ENCODE measurements at places on chromosomes 7 and 10.

DNA sequence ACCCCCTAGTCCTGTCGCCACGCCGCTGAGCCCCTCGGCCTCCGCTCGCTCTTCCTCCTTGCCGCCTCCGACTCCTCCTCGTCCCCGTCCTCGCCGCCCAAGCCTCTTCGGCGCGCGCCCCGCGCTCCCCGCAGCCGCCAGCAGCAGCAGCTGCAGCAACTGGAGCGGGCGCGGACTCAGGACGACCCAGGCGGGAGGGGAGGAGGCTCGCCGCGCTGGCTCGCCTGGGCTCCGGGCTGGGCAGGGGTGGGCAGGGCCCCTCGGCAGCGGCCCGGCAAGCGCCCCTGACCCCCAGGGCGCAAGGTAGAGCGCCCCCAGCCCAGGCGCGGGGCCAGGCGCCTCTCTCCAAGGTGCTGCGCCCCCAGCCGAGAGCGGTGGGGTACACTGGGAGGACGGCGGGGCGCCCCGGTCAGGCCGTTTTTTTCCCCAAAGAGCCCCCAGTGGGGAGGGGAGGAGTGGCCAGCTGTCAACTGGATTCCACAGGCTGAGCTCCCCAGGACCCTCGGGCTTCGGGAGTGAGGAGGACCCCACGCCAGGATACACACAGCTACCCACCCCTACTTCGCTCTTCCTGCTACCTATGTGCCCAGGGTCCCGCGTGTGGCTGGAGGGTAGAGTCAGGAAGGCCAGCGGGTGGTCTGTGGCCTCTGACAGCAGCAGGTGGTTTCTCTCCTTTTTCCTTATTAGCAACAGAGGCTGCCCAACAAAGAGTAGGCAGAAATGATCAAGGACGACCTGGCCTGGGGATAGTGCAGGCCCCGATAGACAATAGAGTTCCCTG, 903 bp upstream of the KCNMA1 start:
- peak overlapping the region; percentile 88 for H3K4me3 ChIP-seq
- no peaks in the 10 kb centered on the region for H3K36me3 ChIP-seq
- H3K4me1 ChIP-seq: peaks cover 12% of the 10 kb centered on the region
- no peak overlapping the region for H3K27ac ChIP-seq

DNA sequence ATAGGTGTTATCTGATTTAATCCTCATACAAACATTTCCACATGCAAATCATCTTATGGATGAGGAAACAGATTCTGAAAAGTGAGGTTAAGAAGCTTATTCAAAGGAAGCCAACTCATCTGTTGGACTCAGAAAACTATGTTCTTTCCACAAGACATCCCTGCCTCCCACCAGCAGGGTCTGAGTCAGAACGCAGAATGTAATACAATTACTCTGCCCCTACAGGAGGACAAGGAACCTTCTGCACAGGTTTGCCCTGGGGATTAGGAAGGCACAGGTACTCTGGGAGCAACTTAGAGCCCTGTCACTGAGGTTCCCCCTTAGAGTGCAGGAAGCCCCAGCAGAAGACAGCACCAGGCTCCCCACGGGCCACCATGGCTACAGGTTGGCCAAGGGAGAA, 255.7 kb downstream of the TNS3 start:
- no peak overlapping the region for H3K4me3 ChIP-seq
- H3K27me3 ChIP-seq: no peaks in the 10 kb centered on the region
- peaks cover 29% of the 10 kb centered on the region for H3K36me3 ChIP-seq
- no peak for DNase-seq

- H3K27ac ChIP-seq: no peak overlapping the region
- no peaks in the 10 kb centered on the region for H3K27me3 ChIP-seq
- DNase-seq: no peak
- no peaks in the 10 kb centered on the region for H3K4me1 ChIP-seq
- H3K36me3 ChIP-seq: no peaks in the 10 kb centered on the region
Measured at GRCh38 chr7:83040484-83040883, 122.2 kb downstream of the PCLO start.

GRCh38 chr7:36863901-36864701, 139.8 kb upstream of the AOAH start:
- no peak overlapping the region for H3K4me3 ChIP-seq
- peaks cover 5% of the 10 kb centered on the region for H3K4me1 ChIP-seq
- H3K36me3 ChIP-seq: peaks cover 78% of the 10 kb centered on the region
- peak overlapping the region; percentile 32 for H3K27ac ChIP-seq
- DNase-seq: no peak

DNA sequence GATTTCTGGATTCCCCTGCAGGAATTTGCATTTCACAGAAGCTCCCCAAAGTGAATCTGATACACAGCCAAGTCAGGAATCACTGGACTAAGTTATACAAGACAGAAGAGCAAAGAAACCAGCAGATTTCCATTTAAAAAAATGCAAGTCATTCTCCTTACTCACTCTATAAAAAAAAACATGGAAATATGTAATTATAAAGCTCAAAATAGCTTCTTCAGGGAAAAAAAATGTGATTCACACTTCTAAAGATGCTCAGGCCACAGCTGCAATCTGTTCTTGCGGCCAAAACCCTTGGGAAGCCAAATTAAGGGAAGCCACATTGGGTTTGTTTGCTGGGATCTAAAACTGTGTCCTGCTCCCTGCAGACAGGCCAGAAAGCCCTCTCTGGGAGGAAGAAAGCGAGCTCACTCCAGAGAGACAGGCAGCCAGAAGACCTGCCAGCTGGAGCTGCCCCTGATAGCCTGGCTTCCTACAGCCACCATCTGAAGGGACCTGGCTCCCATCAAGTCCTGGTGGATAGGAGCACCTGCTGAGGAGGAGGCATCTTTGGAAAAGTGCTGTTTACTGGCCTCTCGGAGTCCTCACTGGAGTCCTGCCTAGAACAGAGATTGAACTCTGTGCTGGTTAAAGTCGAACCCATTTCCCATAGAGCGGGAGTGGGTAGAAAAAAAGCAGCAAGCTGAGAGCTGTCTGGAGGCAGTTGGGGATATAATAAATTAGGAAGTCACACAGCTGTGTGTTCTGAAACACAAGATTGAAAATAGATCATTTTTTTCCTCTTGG, 359.2 kb upstream of the AOAH start:
- H3K4me1 ChIP-seq: peaks cover 9% of the 10 kb centered on the region
- no peak overlapping the region for H3K27ac ChIP-seq
- H3K27me3 ChIP-seq: no peaks in the 10 kb centered on the region
- peaks cover 40% of the 10 kb centered on the region for H3K36me3 ChIP-seq
- no peak for DNase-seq

GRCh38 chr7:67842571-67842970, 845.9 kb downstream of the TYW1 start:
- H3K27ac ChIP-seq: no peak overlapping the region
- no peaks in the 10 kb centered on the region for H3K4me1 ChIP-seq
- H3K36me3 ChIP-seq: no peaks in the 10 kb centered on the region
- no peaks in the 10 kb centered on the region for H3K27me3 ChIP-seq
- no peak for DNase-seq

GRCh38 chr7:39509436-39509835, 56.8 kb upstream of the YAE1 start:
- no peaks in the 10 kb centered on the region for H3K36me3 ChIP-seq
- no peak overlapping the region for H3K27ac ChIP-seq
- H3K27me3 ChIP-seq: peaks cover 4% of the 10 kb centered on the region
- no peak for DNase-seq
- no peak overlapping the region for H3K4me3 ChIP-seq
- peaks cover 10% of the 10 kb centered on the region for H3K4me1 ChIP-seq

DNA sequence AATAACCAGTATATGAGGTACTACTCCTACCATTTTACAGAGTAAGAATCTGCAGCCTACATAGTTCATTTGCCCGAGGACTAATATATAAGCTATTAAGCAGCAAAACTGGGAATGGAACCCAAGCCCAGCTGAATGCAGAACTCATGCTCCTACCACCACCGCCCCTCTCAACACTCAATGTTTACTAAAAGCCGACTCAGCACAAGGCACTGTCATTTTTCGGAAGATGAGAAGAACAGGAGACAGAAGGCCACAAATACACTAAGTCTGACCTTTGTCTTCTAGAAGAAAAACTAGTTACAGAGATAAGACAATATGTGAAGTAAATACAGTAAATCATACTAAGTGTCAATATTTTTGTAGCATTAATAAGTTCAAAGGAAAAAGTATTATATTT, 40.6 kb upstream of the SLIT1 start:
- no peak overlapping the region for H3K27ac ChIP-seq
- H3K4me1 ChIP-seq: no peaks in the 10 kb centered on the region
- no peaks in the 10 kb centered on the region for H3K27me3 ChIP-seq
- H3K4me3 ChIP-seq: no peak overlapping the region
- H3K36me3 ChIP-seq: peaks cover 38% of the 10 kb centered on the region

- H3K36me3 ChIP-seq: peaks cover 11% of the 10 kb centered on the region
- peak overlapping the region; percentile 97 for H3K4me3 ChIP-seq
- H3K4me1 ChIP-seq: peaks cover 58% of the 10 kb centered on the region
- peak overlapping the region; percentile 100 for H3K27ac ChIP-seq
- H3K27me3 ChIP-seq: no peaks in the 10 kb centered on the region
Measured at GRCh38 chr10:48685731-48686130, 1.1 kb downstream of the WDFY4 start.

DNA sequence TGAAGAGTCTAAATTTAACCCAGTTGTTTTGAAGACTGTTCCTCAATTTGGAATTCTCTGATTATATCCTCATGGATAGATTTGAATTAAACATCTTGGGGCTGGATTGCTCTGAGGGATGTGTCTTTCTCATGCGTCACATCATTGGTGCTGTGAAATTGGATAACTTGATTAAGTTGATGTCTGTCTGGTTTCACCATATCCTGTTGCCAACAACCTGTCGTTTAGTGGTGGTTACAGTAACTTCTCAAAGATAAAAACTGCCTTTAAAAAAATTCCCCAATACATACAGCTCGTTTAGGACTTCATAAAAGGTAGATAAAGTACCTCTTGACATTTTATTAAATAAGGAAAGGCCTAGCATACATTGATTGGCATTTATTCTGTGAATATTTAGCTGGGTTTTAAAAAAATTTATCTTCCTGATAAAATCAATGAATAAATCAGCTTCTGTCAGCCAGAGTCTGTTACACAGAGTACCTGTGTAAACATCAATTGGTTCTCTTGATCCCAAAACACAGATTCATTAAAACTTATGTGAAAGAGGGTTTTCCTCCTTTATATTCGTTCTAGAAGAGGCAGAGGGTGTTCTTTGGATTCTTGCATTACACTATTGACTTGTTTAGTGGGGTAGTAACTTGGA, 10.5 kb downstream of the CRCP start:
- H3K27ac ChIP-seq: no peak overlapping the region
- peaks cover 23% of the 10 kb centered on the region for H3K4me1 ChIP-seq
- DNase-seq: no peak
- no peaks in the 10 kb centered on the region for H3K27me3 ChIP-seq
- H3K4me3 ChIP-seq: no peak overlapping the region
